ENCODE measurements at places on chromosomes 12 and 14. TPM values are rescaled to one million over a fixed set of nuclear protein-coding genes. Genes with fewer than 3 reads are reported as not detected.
A peak's percentile ranks its signal among the peaks of the same experiment; 100 is the strongest.

MYF6 gene
- total RNA-seq: not detected

HOXC13 gene
- total RNA-seq: not detected

DNA sequence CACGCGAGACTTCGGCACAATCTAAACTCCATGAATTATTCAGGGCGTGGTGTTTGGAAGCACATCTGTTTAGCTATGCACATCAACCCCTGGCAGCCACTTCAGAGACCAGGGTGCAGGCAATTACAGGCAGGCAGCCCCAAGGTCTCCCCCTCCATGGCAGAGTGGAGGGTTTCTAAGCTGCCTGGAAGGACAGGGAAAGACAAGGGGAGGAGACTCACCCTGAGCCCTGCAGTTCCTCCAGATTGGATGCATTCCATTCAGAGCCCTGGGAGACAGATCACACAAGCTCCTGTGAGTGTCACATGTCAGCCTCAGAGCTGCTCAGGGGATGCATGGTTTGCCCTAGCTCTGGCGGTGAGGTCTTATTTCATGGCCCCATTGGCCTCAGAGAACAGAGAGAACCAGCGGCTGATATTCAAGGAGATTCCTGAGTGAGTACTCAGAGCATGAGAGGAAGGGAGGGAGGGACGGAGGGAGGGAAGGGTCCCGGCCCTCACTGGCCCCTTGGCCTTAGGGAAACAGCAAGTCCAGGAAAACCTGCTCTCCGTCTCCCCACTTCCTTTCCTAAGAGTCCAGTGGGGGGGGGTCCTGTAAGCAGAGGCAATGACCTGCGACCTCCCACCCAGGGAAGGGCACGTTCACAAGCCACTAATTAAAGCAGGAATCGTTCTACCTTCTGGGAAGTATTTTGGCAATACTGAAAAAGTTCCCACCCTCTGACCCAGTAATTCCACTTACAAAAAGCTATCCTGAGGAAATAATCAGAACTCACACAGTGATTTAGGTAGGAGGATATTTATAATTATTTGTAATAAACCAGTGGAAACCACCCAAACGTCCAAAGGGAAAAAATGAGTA lies 55.1 kb downstream of the SSH1 start:
- DNase-seq: peak; percentile 29

DNA sequence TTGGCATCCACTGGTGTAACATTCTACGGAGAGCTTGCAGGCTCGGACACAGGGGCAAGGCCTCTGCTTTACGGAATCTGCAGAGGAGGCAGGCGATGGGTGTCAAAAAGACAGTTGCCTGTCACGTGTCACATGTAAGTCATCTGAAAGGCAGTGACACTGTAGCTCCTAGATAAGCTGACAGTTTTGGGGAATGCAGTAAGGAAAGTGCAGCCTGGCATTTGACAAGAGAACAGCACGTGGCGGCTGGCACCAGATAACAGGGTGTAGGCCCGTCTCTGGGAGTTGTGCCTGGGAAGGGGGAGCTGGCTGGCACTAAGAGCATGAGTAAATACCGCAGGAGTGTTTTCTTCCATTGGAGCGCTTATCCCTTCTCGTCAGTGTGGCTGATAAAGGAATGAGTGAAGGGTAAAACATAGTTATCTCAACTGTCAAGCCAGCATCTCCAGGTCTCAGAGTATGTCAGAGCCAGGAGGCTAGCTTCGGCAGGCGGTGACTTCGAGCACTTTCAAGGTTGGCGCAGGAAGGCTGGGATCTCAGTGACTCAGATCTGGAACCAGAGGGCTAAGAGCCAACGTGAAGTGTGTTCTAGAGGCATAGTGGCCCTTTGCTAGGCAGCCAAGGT lies 26.1 kb downstream of the ADCK1 start:
- DNase-seq: no peak

GRCh38 chr12:52519826-52520662 lies at the start of gene KRT5:
TSS of gene KRT5 (minus strand) at chr12:52520394. CDS start at chr12:52520296, 98 bp downstream.
- DNase-seq: no peak

DNA sequence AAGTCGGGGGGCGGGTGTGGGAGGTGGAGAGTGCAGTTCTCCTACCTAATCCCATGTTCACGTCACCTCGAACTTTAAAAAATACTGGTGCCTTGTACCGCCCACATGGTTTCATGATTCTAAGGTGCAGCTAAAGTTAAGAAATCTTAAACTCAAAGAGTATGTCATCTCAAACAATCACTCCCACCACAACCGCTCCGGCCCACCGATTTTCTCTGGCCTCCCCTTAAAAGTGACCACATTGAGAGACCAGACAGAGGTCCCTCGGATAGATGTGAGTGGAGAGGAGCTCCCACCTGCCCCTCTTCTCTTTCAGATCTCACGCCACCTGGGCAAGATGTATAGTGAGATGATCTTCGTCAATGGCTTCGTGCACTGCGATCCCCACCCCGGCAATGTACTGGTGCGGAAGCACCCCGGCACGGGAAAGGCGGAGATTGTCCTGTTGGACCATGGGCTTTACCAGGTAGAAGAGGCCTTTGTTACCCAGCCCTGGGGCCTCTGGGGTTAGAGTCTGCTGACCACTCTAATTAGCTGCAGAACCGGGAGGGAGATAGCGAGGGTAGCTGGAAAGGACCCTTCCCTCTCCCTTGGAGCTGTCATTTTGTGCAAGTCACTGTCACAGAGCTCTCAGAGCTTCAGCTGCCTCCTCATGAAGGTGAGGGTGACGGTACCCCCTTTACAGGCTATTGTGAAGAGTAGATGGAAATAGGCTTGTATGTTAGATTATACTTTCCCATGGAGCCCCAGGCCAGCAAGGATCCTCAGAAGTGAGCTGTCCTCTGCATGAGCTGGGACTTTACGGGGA lies 124.4 kb downstream of the ADCK1 start:
- no peak for DNase-seq

DNA sequence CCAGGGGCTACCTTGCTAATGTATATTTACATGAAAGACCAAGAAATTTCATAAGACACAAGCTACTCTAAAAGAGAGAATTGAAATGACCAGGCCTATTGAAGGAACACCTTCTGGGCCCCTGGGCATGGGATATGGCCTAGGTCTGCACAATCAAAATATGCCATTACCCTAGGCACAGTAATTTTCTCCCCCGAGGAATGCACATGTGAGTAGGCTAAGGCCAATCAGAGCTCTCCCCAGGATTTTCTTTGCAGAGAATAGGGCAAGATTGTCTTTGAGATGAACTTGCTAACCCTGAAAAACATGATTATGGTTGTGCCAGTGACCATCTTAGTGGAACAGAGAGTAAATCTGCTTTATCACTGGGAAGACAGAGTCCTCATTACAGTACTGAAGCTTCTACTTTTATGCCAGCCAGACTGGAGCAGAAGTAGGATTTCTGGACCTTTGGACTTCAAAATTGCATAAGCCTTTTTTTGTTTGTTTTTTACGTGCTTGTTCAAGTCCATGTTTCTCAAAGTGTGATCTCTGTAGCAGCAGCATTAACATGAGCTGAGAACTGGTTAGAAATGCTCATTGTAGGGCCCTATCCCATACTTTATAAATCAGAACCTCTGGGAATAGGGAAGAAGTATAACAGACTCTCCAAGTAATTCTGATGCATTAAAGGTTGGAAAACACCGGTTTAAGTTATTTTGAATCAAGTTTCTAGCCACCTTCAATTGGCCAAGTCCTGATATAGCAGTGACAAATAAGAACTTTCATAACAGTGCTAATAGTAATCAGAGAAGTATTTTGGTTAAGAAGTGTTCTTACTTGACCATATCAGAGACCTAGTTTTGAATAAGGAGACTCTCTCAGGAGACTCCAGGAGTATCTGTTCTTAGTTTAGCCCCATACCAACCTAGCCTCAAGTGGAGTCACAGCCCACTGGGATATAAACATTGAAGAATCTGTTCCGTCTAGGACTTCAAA lies 112.9 kb downstream of the LMO3 start:
- no peak for DNase-seq

- DNase-seq: no peak
Observed at GRCh38 chr14:50936882-50937281, 7.4 kb downstream of the PYGL start.

DNA sequence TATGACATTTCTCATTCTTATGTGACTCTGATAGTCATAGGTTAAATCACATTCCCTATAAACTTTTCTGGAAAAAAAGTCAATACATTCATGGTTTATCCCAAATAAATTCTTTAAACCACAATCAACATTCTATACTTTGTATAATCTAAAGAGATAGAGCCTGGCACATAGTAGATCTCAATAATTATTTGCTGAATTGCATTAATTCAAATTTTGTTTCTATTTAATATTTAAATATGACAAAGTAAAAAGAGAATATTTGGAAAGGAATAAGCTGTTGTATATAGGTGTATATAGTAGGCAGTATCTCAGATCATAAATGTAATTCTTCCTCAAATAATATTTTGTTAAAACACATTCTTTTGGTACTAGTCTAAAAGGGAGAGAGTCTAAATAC lies 102.2 kb upstream of the USP15 start:
- no peak for DNase-seq

GRCh38 chr12:88451205-88451604 lies 129.1 kb downstream of the KITLG start:
- DNase-seq: no peak

GRCh38 chr12:42145197-42145549 lies 499 bp upstream of the GXYLT1 start:
- DNase-seq: no peak

- no peak for DNase-seq
Observed at GRCh38 chr12:22399464-22400180, 65.1 kb upstream of the ST8SIA1 start.

- no peak for DNase-seq
Observed at GRCh38 chr14:76762411-76763095, 1.3 kb downstream of the VASH1 start.

GRCh38 chr12:3140284-3140683 lies 63.1 kb downstream of the TSPAN9 start:
- no peak for DNase-seq

DNA sequence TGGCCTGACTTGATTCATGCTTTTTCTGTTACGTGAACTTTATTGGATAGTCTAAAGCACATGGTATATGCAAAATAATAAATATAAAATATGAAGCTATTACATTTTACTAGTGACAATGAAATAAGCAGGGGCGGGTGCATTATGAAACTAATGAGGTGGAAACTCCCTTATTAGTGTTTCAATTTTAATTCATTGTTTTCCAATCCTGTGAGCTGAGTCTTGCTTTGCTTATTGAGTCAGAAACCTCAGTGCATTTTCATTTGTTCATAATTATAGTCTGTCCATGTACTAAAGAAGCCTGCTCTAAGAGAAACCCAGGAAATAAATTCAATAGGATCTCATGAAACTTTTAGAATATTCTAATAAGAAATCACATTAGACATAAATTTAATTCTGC lies 78.5 kb downstream of the CNTN1 start:
- no peak for DNase-seq

Measured in omental fat pad (tissue), 4 donors.